Vagina (tissue), 2 donors: ENCODE measurements at places on chromosomes 12 and 14.

GRCh38 chr12:88267630-88268029 is 125.5 kb downstream of the TMTC3 start:
- DNase-seq = no peak

- DNase-seq = no peak
Measured at GRCh38 chr14:77640756-77641533, 24.5 kb upstream of the SPTLC2 start.

DNA sequence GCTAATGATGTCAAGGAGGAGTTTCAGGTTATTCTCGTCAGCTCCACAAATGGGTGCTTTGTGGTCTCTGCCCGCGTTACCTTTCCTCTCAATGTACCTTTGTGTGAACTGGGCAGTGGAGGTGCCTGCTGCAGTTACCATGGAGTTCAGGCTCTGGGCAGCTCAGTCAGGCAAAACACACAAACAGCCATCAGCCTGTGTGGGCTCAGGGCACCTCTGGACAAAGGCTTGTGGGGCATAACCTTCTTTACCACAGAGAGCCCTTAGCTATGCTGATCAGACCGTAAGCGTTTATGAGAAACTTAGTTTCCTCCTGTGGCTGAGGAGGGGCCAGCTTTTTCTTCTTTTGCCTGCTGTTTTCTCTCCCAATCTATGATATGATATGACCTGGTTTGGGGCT is 16.7 kb upstream of the PAPLN start:
- DNase-seq = no peak

- DNase-seq = no peak
Measured at GRCh38 chr12:13193505-13194231, 2.9 kb upstream of the EMP1 start.

DNA sequence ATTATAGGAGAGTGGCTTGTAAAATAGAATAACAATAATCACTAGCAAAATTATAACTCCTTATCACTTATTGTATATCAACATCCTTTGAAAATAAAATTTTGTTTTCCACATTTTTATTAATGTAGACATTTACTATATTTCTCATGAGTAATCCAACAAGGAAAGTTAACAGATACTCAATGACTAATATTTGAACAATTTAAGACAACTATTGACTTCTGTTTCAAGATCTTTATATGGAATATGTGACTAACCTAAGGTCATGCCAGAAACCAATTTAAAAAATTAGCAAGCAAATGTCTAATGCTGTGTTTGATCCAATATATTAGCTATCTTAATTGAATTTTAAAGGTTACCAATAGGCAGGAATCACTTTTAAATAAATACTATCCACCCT is 638.5 kb upstream of the FLRT2 start:
- DNase-seq = no peak

- no peak for DNase-seq
Measured at GRCh38 chr12:70359458-70360197, 6.5 kb upstream of the KCNMB4 start.
